ENCODE measurements at places on chromosomes 12 and 14. TPM values are rescaled to one million over a fixed set of nuclear protein-coding genes. Genes with fewer than 3 reads are reported as not detected.

DNA sequence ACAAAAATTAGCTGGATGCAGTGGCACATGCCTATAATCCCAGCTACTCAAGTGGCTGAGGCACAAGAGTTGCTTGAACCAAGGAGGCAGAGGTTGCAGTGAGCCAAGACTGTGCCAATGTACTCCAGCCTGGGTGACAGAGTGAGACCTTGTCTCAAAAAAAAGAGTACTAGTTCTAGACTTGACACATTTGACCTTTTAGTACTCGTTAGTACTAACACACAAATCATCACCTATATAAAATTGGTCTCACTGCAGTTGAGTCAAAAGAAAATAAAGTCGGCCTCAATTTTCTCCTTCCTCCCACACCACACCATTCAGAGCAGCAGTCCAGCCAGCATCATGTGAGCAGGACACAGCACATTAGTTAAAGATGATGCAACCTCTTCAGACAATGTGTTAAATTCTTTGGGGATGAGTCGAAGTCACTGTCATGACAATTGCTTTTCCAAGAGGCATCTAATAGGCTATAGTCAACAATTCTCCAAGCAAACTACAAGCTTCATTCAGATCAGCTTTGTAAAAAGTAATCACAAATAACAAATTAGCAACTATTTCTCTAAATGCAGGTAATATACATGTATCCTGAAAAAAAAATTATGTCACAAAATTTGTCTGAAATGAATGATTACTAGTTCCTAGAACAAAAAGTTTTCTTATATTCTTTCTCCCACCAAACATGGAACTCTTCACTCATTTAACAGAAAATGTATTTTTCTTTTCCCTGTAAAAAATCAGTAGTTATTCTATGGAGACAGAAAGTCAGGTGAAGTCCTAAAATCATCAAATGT, 55.6 kb downstream of the CLIP1 start:
- peaks cover 22% of the 10 kb centered on the region for H3K36me3 ChIP-seq
- peaks cover 31% of the 10 kb centered on the region for H3K4me1 ChIP-seq
- peak overlapping the region; percentile 43 for H3K27ac ChIP-seq
- no peak overlapping the region for H3K4me3 ChIP-seq
- no peak for DNase-seq

DNA sequence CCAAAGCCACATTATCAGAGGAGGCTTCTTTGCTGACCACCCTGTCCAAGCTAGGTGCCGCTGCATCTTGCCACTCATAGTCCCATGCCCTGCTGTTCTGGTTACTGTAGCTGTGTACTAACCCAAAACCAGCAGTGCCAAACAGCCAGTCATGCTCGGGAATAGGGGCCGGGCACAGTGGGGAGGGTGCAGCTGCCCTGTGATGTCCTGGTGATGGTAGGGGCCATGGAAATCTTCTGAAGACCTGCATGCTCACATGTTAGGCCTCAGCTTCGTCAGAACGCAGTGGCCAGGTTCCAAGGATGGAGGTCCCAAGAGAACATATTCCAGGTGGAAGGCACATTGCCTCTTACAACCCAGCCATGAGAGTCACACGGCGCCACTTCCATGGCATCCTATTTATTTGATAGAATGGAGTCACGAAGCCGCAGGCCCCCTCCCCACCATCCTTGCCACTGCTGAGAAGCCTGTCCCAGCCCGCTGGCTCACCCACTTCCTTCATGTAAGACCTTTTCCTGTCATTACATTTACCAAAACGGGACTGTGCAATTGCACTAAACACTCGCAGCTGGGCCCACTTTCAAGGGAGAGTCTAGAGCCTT, 48.5 kb downstream of the FAM222A start:
- peak; percentile 32 for DNase-seq
- H3K4me3 ChIP-seq = no peak overlapping the region
- no peak overlapping the region for H3K27ac ChIP-seq
- peaks cover 8% of the 10 kb centered on the region for H3K4me1 ChIP-seq
- H3K36me3 ChIP-seq = no peaks in the 10 kb centered on the region

DNA sequence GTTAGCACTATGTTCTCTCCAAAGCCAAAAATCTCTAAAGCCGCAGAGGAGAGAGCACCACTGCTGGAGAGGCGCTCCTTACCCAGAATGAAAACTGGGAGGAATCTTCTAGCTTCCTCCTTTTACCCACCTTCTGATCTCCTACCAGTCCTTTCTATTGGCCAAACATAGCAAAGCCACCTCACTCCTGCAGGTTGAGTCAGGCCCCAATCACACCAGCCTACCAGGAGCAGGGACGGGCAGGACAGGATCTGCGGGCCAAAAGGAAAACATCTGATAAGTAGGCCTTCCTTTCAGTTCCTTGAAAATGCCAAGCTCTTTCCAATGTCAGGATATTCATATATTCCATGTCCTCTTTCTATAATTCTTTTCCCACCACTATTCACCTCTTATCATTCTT, 197.7 kb upstream of the CNOT2 start:
- H3K27ac ChIP-seq = no peak overlapping the region
- no peaks in the 10 kb centered on the region for H3K27me3 ChIP-seq
- H3K4me1 ChIP-seq = no peaks in the 10 kb centered on the region
- H3K36me3 ChIP-seq = no peaks in the 10 kb centered on the region

GRCh38 chr14:89027097-89027740, 202.8 kb downstream of the TTC8 start:
- H3K4me1 ChIP-seq = peaks cover 5% of the 10 kb centered on the region
- no peak overlapping the region for H3K27ac ChIP-seq
- peaks cover 32% of the 10 kb centered on the region for H3K27me3 ChIP-seq
- peak overlapping the region; percentile 52 for H3K4me3 ChIP-seq
- H3K36me3 ChIP-seq = no peaks in the 10 kb centered on the region

DNA sequence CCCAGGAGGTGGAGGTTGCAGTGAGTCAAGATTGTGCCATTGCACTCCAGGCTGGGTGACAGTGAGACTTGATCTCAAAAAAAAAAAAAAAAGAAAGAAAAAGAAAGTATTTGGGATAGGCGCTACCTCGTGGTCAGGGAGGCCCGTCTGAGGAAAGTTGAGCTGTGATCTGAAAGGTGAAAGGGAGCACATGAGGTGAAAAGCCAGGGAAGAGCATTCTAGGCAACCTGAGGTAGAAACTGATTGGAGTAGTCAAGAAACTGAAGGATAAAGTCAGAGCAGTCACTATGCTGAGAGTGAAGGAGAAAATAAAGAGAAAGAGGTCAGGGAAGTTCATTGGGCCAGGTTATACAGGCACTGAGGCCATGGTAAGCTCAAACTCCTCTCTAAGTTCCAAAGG, 7.7 kb downstream of the ANAPC5 start:
- no peaks in the 10 kb centered on the region for H3K27me3 ChIP-seq
- H3K27ac ChIP-seq = no peak overlapping the region
- H3K4me3 ChIP-seq = no peak overlapping the region
- peaks cover 74% of the 10 kb centered on the region for H3K36me3 ChIP-seq
- H3K4me1 ChIP-seq = peaks cover under 1% of the 10 kb centered on the region
- DNase-seq = no peak

- H3K4me1 ChIP-seq = no peaks in the 10 kb centered on the region
- H3K27ac ChIP-seq = no peak overlapping the region
- DNase-seq = no peak
- H3K36me3 ChIP-seq = no peaks in the 10 kb centered on the region
- no peak overlapping the region for H3K4me3 ChIP-seq
These were observed 39.8 kb upstream of the CRACR2A start for GRCh38 chr12:3792623-3793288.

DNA sequence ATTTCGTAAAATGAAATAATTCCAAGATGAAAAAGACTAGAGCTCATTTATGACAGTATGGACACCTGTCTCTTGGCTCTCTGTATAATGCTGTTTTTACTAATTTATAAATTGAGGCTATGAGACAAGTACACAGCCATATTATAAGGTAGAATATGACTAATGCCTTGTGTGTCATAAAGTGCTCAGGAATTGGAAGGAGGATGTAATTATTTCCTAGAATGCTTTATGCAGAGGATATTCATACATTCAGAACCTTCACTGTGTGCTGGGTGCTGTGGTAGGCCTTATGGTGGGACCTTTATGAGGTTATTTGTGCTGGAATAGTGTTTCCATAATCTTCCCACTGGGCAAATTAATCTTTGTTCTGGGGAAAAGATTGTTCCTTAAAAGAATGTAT, 13.3 kb downstream of the PCNX1 start:
- no peaks in the 10 kb centered on the region for H3K36me3 ChIP-seq
- DNase-seq = no peak
- H3K4me3 ChIP-seq = no peak overlapping the region
- H3K4me1 ChIP-seq = peaks cover 24% of the 10 kb centered on the region
- no peaks in the 10 kb centered on the region for H3K27me3 ChIP-seq

DNA sequence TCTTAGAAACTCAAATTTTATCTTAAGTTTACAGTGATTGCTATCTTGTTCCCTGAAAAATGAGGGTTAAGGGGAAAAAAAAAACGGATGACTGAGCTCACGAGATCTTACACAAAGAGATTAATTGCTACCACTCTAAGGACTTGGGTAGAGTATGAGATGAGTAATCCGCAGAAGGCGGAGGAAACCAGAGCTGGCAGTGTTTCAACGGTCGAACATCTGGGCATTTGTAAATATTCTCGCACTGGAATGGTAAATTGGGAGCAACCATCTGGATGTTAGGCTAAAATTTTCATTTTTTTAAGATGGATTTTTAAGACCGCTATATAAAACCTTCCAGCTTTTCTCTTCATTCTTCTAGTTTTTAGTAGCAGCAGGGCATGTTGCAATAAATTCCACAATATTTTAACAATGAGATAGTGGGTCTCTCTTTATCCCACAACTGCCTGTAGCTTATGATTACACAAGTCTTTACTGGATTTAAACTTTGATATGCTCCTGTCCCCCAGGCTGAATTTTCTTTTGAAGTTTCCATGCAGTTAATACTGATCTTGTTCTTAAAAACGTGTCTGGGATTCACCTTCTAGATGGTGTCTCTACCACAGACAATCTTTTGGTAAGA, 1324.1 kb downstream of the AACS start:
- no peak overlapping the region for H3K27ac ChIP-seq
- no peak overlapping the region for H3K4me3 ChIP-seq
- DNase-seq = no peak
- no peaks in the 10 kb centered on the region for H3K36me3 ChIP-seq

GRCh38 chr14:73633116-73634010, 11.4 kb upstream of the DNAL1 start:
- H3K4me1 ChIP-seq = peaks cover 7% of the 10 kb centered on the region
- no peaks in the 10 kb centered on the region for H3K27me3 ChIP-seq
- H3K36me3 ChIP-seq = no peaks in the 10 kb centered on the region
- DNase-seq = peak; percentile 84
- H3K27ac ChIP-seq = peak overlapping the region; percentile 53

GRCh38 chr12:127516467-127516866, 750.5 kb upstream of the TMEM132C start:
- no peaks in the 10 kb centered on the region for H3K27me3 ChIP-seq
- no peak for DNase-seq
- H3K36me3 ChIP-seq = no peaks in the 10 kb centered on the region
- H3K4me1 ChIP-seq = no peaks in the 10 kb centered on the region

The PEX5 gene
- 46.7 TPM for total RNA-seq

The OASL gene
- 12.7 TPM for total RNA-seq
